ENCODE measurements at places on chromosomes 1 and 21. TPM values are rescaled to one million over a fixed set of nuclear protein-coding genes. Genes with fewer than 3 reads are reported as not detected.

Gene RIPK4
- 17.9 TPM for total RNA-seq

Gene AMY1C
- not detected for total RNA-seq

Gene INSRR
- total RNA-seq: not detected

Gene HES3
- total RNA-seq: not detected

Gene ORC1
- total RNA-seq: 20.3 TPM

Gene TRIM63
- total RNA-seq: 1.4 TPM

Gene RHOC
- 359 TPM for total RNA-seq

Gene PAPPA2
- not detected for total RNA-seq

Gene BPNT1
- 19.3 TPM for total RNA-seq

Gene NPPB
- not detected for total RNA-seq

Gene FOXD3
- 0.73 TPM for total RNA-seq

Gene SYDE2
- total RNA-seq: 0.74 TPM

Gene CALML6
- total RNA-seq: not detected

Gene PSMB4
- 428 TPM for total RNA-seq

Gene CFHR2
- not detected for total RNA-seq

Gene PTGS2
- total RNA-seq: 7.2 TPM

Gene NOS1AP
- 0.57 TPM for total RNA-seq

Gene MTARC1
- total RNA-seq: 9.3 TPM

Gene LCE3E
- not detected for total RNA-seq

Gene SPTA1
- total RNA-seq: not detected

Gene WDR4
- total RNA-seq: 26.7 TPM

Gene MARK1
- total RNA-seq: 0.09 TPM

Gene DYNLT5
- not detected for total RNA-seq

Gene FRRS1
- 1.5 TPM for total RNA-seq

Gene PIP5K1A
- 51.2 TPM for total RNA-seq

Gene GNG12
- 69.6 TPM for total RNA-seq

Gene KCNC4
- total RNA-seq: 3.8 TPM

Gene MGST3
- total RNA-seq: 201 TPM

Gene OTUD7B
- 12.3 TPM for total RNA-seq

Gene NPPA
- not detected for total RNA-seq

Gene ATP1A2
- 0.10 TPM for total RNA-seq

Gene LMNA
- total RNA-seq: 770 TPM

Gene SH2D1B
- total RNA-seq: 0.13 TPM

Gene ST6GALNAC3
- 0.77 TPM for total RNA-seq

Gene TCHH
- total RNA-seq: 0.31 TPM

Gene OR2M4
- not detected for total RNA-seq

Gene FCER1A
- not detected for total RNA-seq

Gene SH2D5
- total RNA-seq: 11.9 TPM

Gene IVNS1ABP
- total RNA-seq: 27.7 TPM

Gene C1orf174
- 24.7 TPM for total RNA-seq

Gene CIART
- 2.2 TPM for total RNA-seq

Gene SPATA6
- total RNA-seq: 1.9 TPM

Gene MAP1LC3C
- 0.27 TPM for total RNA-seq

Gene DCST2
- total RNA-seq: 0.46 TPM

Gene IBA57
- 6.6 TPM for total RNA-seq
